Inflammatory macrophage treated with lipopolysaccharide for 4 hours (primary cell): ENCODE measurements at places on chromosomes 3 and 15.

GRCh38 chr3:8623741-8624140 is 20.9 kb downstream of the SSUH2 start:
- DNase-seq, result no peak

DNA sequence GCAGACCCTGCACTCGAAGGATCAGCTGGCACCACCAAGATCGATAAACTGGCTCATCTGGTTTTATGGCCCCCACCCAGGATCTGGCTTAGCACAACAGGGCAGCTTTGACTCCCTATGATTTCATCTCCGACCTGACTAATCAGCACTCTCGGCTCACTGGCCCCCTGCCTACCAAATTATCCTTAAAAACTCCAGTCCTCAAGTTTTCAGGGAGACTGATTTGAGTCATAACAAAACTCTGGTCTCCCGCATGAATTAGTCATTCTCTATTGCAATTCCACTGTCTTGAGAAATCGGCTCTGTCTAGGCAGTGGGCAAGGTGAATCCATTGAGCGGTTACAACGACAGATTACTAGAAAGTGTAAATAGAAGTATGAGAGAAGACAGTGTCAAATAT is 521.9 kb upstream of the RGMA start:
- no peak for DNase-seq

- DNase-seq, result no peak
Observed at GRCh38 chr3:182500289-182500688, 293.0 kb upstream of the ATP11B start.

DNA sequence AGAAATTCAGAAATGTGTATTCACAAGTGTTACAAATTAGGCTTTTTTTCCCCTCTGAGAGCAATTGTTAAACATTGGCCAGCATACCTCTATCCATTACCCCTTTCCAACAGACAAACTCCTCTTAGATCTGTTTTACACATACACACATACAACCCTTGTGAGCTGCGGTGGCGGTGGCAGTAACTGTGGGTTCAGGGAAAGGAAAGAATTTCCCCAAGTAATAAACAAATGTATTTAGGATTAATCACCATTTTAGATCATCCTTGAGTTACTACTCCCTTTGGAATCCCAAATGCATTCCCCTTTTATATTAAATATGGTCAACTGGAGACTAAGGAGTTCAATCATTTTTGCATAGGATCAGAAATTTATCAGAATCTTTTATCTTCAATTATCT is 667.0 kb downstream of the FHIT start:
- no peak for DNase-seq
